ENCODE measurements at places on chromosomes 3 and 15.

GRCh38 chr3:11086856-11087255 is 67.4 kb upstream of the HRH1 start:
- no peak for DNase-seq

- no peak for DNase-seq
Observed at GRCh38 chr3:79436387-79436786, 331.4 kb downstream of the ROBO1 start.

GRCh38 chr3:177379045-177379444 is 181.8 kb upstream of the TBL1XR1 start:
- DNase-seq: no peak

DNA sequence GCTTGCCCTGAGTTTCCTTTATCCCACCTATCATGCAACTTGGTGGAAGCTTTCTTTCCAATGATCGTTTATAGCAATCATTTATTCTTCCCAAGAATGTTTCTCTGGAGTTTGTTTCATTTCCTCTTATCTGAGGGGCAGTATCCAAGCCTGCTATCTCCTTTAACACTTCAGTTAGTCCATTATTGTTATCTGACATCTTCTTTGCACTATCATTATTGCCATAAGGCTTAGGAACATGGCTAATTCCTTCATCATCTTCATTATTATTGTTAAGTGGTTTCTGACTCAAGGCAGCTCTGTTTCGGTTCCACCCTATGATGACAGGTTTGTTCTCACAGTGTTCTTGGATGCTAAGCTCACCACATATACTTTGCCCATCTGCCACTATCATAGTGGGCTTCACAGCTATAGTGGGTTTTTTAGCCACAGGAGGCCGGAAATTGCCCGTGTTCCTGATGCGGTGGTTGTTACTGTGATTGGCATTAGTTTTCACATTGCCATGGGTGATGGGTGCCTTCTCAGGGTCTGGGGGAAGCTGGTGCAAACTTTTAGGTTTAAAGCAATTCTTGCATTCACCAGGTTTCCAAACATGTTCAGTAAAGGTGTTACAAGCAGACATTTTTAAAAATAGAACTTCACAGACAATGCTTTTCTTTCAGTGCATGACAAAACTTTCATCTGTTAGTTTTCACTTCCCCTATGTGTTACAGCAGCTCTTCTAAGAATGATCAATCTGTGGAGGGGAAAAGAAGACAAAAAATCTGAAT is 110.6 kb upstream of the TSPAN3 start:
- DNase-seq: no peak

GRCh38 chr3:136457793-136458192 is 207.7 kb downstream of the PCCB start:
- no peak for DNase-seq

DNA sequence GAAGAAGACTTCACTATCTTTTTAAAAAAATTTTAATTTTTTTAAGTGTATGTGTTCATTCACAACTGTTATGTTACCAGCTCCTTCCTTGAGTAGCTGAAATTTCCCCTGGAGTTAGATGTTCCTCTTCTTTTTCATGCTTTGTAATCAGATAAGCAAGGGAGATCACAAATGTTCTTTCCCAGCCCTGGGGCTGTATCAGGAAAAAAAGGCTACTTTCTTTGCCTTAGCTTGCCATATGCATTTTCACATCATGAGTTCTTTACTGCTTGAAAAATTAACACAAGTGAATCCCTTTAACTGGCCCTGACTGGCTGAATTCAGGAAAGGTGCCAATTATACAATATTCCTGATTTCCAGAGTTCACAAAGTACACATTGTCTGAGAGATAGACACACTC is 353.2 kb upstream of the ATP11B start:
- no peak for DNase-seq

DNA sequence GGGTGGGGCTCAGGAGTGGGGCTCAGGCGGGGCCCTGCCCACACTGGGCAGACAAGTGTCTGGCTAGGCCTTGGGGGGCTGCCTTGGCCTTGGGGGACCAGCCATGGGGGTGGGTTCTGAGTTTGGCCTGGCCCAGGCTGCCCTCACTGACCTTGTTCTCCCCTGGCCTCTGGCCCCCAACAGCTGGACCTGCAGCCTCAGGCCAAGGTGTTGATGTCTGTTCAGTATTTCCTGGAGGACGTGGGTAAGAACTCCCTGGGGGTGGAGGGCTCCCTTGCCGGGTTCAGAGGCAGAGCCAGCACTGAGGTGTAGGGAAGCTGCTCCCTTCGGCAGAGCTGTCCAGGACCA is 20.0 kb downstream of the PRKCD start:
- no peak for DNase-seq

GRCh38 chr15:71218272-71218805 is 103.1 kb downstream of the THSD4 start:
- DNase-seq: no peak

DNA sequence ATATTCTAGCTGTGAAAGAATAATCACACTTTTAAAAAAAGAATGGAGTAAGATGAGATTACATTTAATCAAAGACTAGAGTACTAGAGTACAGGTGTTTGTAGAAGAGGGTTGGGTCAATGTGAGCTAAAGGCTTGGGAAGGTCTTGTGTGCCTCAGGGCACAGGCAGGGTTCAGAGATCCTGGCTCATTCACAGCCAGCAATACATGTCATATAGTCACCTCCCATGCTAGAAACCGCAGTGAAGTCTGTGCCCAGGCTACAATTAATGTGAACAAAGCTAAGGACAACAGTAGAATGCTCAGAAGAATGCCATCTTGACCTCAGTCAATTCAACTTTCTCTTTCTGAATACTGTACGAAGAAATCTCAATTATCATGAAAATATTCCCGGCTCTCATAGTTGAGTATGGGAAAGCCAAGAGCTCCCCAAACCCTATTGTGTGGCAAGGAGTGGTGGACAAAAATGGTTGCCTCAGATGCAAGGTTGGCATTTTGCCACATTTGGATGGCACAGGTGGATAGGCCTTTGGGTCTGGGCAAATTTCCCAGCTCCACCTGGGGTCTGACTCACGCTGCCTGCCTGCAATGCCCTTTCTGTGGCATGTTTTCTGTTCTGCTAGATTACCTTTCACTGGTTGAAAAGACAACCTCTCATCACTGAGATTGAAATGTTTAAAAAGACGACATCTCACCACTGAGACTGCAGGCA is 70.2 kb downstream of the NMD3 start:
- DNase-seq: no peak

DNA sequence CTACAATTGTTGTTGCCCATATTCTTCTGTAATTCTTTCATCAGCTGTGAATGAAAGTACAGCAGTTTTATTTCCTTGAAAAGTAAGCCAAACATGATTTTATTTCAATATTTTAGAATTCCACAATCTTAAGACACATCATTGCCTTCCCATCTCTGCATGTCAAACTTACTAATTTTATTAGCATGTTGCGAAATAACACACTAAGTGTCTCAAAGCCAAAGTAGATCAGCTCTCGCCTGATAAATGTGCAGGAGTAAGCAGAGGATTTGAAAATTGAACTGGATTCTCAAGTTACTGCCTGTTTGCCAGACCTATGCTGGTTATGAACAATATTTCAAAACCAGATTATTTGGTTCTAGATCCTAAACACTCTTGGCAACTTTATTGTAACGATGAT is 25.7 kb downstream of the TGFBR2 start:
- no peak for DNase-seq

GRCh38 chr3:182608832-182609231 is 184.5 kb upstream of the ATP11B start:
- no peak for DNase-seq

DNA sequence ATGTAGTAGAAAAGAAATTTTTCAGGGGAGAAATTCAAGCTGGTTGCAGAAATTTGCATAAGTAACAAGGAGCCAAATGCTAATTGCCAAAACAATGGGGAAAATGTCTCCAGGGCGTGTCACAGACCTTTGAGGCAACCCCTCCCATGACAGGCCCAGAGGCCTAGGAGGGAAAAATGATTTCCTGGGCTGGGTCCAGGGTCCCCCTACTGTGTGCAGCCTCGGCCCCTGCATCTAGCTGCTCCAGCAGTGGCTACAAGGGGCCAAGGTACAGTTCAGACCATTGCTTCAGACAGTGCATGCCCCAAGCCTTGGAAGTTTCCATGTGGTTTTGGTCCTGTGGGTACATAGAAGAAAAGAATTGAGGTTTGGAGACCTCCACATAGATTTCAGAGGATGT is 70.7 kb downstream of the ZPLD1 start:
- DNase-seq: no peak

GRCh38 chr3:68757157-68757556 is 175.2 kb downstream of the TAFA4 start:
- no peak for DNase-seq

DNA sequence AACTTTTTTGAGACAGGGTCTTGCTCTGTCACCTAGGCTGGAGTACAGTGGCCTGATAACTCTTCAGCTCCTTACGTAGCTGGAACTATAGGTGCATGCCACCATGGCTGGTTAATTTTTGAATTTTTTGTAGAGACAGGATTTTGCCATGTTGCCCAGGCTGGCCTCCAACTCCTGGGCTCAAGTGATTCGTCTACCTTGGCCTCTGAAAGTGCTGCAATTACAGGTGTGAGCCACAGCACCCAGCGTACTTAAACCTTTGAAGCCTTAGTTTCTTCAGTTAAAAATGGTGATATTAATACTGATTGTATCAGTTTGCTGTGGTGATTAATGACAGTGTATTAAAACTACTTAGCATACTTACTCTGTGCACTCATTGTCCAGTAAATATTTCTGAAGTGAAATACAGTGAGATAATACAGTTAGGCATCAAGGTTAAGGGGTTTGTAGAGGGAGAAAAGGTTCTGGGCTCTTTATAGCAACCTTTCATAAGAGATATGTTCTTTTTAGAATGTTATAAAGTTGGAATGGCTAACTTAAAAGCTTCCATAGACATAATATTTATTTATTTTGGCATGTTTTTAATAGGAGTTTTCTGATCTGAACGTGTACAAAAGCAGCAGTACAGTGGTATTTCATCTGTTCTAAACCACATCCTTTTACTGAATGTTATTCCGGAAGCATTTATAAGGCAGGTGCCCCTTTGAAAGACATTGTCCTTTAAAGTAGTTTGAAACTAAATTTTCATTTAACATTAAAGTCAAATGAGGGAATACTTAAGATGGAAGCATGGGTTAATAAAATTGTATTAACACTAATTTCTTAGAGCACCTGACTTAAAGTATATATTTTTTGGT is 23.6 kb downstream of the NCK1 start:
- DNase-seq: no peak

DNA sequence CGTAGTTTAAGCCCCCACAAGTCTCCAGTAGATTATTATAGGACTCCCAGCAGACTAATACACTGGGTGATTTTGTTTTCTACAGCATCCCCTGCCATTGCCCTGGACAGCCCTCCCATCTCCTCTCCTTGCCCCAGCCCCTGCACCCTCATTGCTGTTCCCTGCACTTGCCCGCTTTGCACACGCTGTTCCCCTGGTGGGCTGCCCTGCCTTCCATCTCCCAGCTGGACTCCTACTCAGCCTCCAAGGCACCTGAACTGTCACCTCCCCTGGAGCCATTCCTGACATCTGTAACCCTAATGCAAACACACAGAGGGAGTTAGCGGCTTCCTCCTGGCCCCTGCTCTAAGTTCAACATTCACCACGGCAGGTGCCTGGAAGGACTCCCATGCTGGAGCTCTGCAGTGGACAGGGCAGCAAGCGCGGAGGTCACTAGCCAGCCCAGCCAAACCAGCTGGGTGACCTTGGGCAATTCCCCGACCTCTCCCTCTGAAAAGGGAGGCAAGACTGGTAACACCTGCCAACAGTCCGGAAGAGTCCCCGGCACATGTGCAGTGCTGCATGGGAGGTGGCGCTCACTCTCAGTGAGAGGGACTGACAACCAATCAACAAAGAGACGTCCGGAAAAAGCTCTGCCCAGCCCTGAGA is 38.8 kb upstream of the IQSEC1 start:
- no peak for DNase-seq

- DNase-seq: peak; percentile 62
Observed at GRCh38 chr3:171163101-171164066, 136.9 kb upstream of the SLC2A2 start.

DNA sequence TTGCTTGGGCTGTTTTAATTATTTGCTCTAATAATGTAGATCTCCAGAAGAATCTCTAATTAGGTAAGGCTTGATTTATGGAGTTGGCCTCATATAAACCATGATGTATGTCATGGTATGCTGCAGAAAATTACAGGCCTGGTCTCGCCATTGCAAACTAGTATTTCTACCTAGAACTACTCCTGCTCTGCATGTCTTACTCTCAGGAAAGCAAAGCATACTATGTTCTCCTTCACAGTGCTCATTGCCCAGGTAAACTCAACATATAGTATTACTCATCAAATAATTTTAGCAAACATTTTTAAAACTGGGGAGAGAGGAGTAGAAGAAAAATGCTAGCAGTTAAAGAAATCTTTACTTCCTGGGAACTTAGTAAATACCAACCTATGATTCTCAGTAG is 90.7 kb downstream of the FILIP1L start:
- no peak for DNase-seq

DNA sequence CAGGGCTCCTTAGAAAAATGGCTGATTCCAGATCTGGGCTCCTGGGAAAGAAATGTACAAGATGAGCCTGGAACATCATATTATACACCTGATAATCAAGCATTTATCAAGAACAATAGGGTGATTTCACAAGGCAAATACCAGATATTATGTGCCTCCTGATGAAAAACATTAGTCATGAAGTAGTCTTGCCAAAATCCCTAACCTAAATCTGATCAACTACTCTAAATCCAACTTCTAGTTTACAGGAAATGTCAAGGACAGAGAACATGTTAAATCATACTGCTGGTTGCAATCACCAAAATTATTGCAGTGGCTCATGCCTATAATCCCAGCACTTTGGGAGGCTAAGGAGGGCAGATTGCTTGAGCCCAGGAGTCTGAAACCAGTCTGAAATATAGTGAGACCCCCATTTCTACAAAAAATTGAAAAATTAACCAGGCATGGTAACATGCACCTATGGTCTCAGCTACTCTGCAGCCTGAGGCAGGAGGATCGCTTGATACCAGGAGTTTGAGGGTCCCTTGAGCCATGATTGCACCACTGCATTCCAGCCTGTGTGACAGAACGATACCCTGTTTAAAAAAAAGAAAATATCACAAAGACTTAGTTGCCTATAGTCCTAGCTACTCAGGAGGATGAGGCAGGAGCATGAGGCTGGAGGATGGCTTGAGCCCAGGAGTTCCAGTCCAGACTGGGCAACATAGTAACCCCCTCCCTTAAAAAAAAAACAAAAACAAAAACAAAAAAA is 34.9 kb upstream of the ATP13A3 start:
- DNase-seq: no peak

All from KBM-7 (cell line).